Inflammatory macrophage (primary cell): ENCODE measurements at places on chromosomes 4 and X.

DNA sequence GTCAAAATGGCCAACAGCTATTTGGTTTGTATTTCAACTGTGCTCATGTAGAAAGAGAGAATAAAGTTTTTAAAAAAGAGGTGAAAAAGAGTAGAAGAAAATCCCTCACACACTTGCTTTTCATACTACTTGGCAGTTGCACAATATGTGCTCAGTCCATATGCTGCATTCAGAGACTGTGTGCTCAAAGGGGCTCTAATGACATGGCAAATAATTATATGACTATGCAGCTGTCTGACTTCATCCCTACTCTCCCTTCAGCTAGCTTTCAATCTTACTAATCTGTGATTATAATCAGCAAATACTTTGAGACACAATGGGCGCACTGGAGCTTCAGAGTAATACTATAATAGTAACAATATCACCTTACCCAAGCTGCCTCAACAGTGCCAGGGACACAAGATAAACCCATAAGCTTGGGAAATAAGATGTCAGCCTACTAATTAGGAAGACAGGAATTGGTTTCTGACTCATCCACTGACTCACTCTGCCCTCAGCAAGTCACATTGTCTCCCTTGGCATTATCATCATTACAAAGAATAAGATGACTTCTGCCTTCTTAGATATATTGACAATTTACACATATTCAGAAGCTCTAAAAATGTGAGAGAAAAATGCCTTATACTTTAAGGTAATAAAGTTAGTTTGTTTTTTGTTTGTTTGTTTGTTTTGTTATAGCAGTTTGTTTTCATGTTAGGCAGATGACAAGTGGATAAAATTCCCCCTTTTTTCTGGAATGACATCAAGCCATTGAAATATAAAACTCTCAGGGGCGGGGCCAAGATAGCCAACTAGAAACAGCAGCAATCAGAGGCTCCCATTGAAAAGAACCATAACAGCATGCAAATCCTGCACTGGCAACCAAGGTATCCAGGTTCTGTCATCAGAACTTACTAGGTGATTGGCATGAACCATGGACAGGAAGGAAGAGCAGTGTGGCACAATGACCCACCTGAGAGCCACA lies 311.6 kb downstream of the FAM133A start:
- DNase-seq: no peak

DNA sequence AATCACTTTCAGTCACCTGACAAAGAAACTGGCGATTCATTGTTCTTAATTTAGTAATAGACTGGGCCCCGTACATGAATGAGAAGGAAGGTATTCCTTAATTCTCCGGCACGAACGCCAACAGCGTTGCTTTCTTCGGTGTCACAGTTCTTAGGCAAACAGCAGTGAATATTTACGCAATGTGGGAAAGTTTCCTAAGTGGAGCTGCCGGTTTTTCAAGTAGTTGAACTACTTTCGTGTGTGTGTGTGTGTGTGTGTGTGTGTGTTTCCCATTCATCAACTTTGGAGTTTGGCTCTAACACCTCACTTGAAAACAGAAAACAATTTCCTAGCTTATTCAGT lies 651 bp downstream of the NXT2 start:
- DNase-seq: peak; percentile 70

GRCh38 chrX:12115377-12115776 lies 22.9 kb upstream of the FRMPD4 start:
- no peak for DNase-seq

- no peak for DNase-seq
Observed at GRCh38 chrX:122555925-122556324, 628.2 kb upstream of the GRIA3 start.
